Fibroblast of lung (primary cell): ENCODE measurements at places on chromosomes 5 and 9. TPM values are rescaled to one million over a fixed set of nuclear protein-coding genes. Genes with fewer than 3 reads are reported as not detected.

GRCh38 chr5:4987431-4987830 lies 152.7 kb upstream of the ADAMTS16 start:
- peak; percentile 53 for DNase-seq

GRCh38 chr5:64759960-64760660 lies 8.4 kb downstream of the SREK1IP1 start:
- DNase-seq: no peak

- DNase-seq: no peak
Observed at GRCh38 chr5:158268286-158268685, 409.3 kb upstream of the CLINT1 start.

- peak; percentile 51 for DNase-seq
Observed at GRCh38 chr5:88745093-88745696, 137.8 kb downstream of the MEF2C start.

DNA sequence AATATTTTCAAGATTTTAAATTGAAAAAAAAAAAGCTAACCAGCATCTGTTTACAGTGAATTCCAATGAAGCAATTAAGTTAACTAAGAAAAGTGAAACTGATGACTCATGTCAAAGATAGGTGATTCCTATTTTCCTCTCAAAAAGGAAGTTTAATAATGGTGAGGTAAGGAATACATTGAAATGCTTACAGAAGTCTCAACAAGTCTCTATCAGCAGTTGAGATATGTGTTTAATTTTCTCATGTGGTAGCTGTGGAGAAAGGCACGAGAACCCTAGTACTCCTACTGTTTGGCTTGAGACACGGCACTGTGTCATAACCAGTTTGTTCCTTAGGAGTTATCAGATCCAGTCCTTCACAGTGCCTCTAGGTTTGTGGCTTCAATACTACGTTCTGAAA lies 114.5 kb downstream of the SLC25A46 start:
- DNase-seq: peak; percentile 31

DNA sequence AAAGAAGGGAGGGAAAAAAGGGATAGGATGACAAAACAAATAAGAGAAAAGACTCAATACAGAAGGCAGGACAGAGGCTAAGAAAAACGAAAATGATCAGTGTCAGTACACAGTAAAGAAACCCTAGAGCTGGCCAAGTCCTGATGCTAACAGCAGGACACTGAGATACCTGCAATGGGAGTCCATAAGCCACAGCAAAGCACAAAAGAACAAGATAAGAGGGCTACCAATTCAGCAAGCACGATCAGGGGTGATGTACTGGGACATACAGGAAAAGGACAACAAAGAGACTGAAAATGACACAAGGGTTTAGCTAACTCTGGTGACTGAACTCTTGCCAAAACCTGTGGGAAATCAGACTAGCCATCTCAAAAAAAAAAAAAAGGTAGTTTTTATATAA lies 1072.6 kb upstream of the COX7C start:
- no peak for DNase-seq

DNA sequence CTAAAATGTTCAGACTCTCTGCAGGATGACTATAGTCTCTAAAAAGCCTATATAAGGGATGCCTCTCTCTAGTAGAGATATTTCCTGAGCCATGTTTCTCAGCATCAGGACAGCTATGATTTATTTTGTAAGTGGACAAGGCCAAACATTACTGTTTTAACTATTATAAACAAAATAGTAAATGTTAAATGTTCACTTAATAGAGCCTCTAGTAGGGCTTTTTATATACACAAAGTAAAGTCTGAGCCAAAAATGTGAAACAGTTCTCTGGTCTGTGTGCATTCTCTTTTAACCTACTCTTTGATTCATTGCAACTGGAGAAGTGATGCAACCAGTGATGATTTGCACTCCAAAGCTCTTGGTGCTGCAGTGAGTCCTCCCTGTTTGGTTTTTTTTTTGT lies 220.5 kb downstream of the GDNF start:
- DNase-seq: peak; percentile 89

DNA sequence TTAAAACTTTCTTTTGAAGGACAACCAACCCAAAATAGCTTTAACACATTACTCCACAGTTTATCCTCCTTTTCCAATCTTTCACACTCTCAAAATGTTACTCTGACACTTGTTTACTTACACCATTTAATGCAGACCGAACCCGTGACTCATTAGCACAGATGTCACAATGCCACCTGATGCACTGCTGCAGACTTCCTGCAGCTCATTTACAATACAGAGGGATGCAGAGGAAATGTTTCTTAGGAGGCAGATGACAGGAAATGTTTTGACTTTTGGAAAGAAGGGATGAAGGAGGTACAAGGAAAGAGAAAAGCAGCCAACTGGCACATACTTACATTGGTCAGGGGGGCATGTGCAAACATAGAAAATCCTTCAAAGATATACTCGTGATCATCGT lies 39.0 kb downstream of the DROSHA start:
- peak; percentile 33 for DNase-seq

DNA sequence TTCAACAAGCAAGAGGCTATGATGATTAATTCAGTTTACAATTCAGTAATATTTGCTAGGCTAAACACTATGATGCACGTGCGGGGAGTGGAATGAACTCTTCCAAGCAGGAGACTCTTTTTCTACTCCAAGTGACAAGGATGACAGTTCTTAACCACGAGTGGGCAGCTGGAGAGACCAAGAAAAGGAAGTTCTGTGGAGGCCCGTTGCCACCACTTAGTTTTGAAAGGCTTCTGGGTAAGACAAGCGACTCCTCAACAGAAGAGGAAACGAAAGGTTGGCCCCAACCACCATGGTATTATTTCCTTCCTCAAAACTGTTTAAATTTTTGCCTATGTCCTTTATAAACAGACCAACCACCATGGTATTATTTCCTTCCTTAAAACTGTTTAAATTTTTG lies 2.8 kb downstream of the DCAF12 start:
- DNase-seq: no peak

Gene FOXD4L3
- polyA plus RNA-seq: not detected in 2 replicates

Gene CSF1R
- 0.07 and 0.15 TPM in 2 replicates for polyA plus RNA-seq

Gene IFNK
- not detected in 2 replicates for polyA plus RNA-seq

Gene HDAC3
- 67.9 and 69.6 TPM in 2 replicates for polyA plus RNA-seq
